ENCODE measurements at places on chromosomes 7 and 10. TPM values are rescaled to one million over a fixed set of nuclear protein-coding genes. Genes with fewer than 3 reads are reported as not detected.

EPHA1 gene
- 0.41 TPM for total RNA-seq

AS3MT gene
- 6.2 TPM for total RNA-seq

VWA2 gene
- total RNA-seq: not detected

FAM149B1 gene
- total RNA-seq: 13.1 TPM

Measured in thoracic aorta (tissue), 2 donors.